ENCODE measurements at places on chromosomes 13 and 19.

GRCh38 chr13:77345150-77345780 is 18.4 kb upstream of the MYCBP2 start:
- no peak for DNase-seq

DNA sequence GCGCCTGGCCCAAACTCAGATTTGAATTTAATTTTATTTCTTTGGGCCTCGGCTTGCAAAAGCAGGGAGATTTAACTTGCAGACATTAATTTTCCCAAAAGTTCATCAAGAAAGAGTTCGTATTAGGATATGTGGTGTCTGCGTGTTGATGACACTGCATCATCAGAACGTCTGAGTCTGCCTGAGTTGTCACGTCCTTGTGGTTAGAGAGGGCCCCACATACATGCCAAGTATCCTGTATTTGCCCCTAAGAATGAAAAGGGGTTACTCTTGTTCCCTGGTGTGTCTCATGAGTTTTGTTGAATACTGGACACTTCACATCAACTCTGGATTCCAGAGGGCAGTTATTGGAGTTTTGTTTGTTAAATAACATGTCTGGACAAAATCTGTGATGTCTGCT is 5.6 kb upstream of the TEX29 start:
- no peak for DNase-seq

DNA sequence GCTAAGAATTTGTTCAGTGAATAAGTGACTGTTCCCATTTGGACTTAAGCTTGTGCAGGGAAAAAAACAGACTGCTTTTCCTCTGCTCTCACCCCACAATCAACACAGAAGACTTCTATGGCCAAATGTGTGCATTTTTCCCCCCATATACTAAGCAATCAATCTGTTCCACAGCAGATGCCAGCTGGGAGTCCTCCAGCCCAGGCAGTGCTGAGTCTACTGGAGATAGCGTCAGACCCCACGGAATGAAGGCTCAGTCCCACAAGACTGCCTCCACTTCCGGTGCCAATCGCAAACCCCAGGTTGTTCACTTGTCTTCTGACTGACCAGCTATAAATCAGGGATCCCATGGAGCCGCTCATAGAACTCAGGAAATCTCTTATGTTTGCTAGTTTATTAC is 69.5 kb upstream of the ANKRD10 start:
- DNase-seq: no peak

GRCh38 chr19:7942981-7943443 is 454 bp downstream of the TIMM44 start:
- DNase-seq: no peak

GRCh38 chr13:103062079-103062478 is 4.1 kb downstream of the SLC10A2 start:
- no peak for DNase-seq

All from cortex of kidney (tissue), 1 donor.